ENCODE measurements at places on chromosomes 11 and 22.

DNA sequence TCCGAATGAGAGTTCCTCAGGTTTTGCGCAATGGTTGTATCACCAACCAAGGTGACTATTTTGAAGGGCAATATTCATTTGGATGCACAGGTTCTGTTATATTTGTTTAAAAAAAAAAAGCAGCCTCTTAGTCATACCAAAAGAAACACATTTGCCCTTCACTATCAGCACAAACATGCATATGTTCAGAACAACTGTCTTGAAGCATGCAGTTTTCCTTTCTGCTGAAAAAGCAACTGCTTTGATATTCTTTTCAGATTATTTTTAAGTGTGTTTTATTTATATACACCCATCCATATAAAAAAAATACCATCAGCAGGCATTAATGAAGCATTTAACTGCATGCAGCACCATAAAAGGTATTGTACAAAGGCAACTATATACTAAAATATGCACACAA lies 67.8 kb downstream of the RBFOX2 start:
- no peak for DNase-seq

GRCh38 chr11:70473873-70474690 lies 75.8 kb downstream of the CTTN start:
- DNase-seq: no peak

DNA sequence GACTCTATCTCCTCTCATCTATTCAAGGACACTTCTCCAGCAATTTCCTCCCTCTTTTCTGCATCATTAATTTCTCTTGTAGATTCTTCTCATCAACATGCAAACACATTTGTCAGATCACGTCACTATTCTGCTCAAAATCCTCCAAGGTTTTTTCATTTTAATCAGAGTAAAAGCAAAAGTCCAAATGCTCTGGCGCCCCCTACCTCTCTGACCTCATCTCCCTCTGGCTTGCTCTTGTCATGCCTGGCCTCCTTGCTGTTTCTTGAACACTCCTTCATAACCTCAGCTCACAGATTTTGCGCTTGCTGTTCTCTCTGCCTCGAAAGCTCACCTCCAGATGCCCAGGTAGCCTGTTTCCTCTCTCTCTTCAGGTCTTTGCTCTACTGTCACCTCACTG lies 22.4 kb downstream of the RTCB start:
- DNase-seq: peak; percentile 15

DNA sequence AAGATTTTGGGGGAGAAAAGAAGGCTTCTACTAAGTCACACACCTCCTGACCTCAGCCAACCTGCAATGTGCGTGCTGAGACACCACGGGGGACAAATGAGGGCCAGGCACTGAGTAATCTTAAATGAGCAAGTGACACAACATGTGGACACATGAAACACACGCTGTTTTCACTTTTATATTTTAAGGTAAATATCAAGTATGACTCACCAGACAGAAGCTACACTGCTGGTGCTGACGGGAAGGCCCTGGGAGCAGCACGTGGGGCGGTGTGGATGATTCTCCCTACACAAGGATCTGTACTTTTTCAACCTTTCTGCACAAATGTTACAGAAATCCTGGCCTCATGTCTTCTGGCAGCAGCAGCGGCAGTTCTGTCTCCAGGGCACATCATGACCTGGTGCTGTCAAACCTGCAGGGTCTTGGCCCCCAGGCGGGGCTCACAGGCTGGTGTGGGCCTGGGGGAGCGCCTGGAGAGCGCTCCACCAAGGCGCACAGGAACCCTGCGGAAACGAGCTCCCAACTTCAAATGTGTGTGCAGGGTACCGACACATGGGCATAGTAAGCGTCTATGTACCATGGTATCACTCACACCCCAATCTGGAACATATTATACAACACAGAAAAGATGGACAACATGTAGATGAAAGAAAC lies 61.7 kb downstream of the DGCR2 start:
- DNase-seq: peak; percentile 71

DNA sequence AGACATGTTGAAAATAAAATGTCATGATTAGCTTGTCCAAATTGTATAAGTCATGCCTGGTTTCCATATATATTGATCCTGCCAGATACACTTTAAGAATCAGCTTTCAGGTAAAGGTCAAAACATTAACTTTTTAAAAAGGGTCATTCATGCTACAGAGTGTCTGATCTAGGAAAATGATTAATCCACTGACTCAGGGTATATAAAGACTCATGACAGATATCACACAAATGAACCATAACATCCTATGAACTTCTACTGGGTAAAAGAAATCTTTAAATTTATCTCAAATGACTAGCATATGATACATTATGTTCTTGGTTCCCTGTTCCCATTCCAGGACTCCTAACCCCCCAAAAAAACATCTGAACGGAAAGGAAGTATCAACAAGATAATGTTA lies 11.7 kb downstream of the MRTFA start:
- DNase-seq: no peak

DNA sequence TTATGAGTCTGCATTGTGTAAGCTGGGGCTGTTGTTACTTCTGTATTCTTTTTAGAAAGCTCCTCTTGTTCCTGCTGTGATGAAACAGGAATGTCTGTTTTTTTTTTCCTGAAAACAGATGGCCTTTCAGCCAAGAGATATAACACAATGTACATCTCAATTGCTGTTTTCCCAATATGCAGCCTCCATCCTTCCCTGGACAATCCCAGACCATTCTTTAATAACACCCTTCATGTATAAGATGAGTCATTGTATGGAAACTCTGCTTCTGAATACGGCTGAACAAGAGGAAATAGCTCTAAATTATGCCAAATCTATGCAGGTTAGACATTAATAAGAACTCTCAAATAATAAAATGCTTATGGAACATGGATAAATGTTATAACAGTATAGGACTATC lies 60.2 kb upstream of the LRRC4C start:
- no peak for DNase-seq

- peak; percentile 49 for DNase-seq
Observed at GRCh38 chr22:44753189-44754042, 1.0 kb downstream of the ARHGAP8 start.

DNA sequence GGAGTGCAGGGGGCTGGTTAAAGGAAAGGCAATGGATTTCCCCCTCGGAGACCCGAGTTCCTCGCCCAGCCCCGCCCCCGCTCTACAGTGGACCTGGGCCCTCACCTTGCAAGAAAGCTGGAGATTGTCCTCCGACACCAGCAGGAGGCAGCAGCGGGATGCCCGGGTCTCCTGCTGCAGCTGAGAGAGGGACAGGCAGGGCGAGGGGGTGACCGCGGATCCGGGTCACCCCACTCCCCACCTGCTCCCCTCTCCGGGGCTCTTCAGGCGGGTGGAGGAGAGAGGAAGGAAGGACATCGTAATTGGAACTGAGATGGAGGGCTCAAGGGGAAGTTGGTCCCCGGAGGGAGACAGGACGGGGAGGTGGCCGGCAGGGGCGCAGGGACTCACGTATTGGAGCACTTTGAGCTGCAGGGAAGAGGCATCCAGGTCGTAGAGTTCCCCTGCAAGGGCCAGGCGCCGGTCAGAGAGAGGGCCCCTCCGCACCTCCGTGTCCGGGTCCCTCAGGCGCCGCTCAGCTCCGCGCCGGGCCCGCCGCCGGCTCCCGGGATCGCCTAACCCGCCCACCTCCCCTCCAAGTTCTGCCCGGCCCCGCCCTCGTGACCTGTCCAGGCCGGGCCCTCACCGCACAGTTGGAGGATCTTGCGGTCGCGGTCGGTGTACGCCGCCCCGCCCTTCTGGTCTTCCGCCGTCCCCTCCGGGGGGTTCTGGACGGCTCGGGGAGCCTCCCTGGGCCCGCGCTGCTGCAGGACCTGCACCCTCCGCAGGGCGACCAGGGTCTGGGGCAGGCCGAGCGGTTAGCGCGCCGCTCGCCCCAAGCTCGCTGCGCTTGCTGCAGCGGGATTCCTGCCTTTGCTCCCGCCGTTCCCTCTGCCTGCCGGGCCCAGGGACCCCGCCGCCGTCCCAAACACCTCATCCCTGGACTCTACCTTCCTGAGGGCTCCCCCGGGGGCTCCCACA lies 84.1 kb downstream of the PDE2A start:
- peak; percentile 14 for DNase-seq

- DNase-seq: peak; percentile 52
Observed at GRCh38 chr22:39251762-39252460, 7.1 kb upstream of the PDGFB start.

GRCh38 chr11:80515097-80515496 lies 1074.3 kb upstream of the TENM4 start:
- no peak for DNase-seq

DNA sequence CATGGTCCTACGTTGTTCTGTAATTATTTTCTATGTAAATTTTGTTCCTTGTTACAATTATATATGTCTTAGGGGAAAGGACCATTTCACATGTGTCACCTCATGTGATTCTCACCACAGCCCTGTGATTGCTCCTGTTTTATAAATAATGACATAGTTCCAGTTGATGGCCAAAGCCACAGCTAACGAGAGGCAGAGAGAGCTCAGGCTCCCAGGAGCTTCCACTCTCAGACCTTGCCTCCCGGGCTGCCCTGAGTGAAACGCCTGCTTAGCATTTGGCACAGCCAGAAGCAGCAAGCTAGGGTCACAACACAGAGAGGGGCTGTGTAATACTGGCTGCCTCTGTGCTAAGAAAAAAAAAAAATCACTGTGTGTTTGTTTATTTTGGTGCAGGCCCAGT lies 5.9 kb downstream of the TMEM121B start:
- no peak for DNase-seq

DNA sequence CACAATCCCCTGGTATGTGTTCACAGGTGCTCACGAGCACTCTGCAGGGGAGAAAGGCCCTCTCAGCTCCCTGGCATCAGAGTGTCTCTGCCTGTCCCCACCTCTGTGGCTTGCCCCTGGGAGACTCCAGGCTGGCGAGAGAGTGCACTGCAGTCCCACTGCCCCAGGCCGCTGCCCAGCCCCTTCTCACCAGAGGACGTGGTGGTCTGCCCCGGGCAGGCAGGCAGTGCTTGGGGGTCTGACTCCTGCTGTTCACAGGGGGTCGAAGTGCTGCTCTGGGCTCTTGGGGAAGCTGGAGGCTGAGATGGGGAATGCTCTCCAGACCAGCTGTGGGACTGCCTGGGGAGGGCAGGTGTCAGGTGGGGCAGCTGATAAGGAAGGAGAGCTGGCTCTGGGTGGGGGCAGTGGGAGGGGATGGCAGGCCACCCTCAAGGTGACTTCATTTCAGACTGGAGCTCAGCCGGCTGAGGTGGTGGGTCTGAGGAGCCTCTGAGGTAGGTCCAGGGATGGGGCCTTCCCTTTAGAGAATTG lies 151.0 kb upstream of the B3GAT1 start:
- DNase-seq: no peak

DNA sequence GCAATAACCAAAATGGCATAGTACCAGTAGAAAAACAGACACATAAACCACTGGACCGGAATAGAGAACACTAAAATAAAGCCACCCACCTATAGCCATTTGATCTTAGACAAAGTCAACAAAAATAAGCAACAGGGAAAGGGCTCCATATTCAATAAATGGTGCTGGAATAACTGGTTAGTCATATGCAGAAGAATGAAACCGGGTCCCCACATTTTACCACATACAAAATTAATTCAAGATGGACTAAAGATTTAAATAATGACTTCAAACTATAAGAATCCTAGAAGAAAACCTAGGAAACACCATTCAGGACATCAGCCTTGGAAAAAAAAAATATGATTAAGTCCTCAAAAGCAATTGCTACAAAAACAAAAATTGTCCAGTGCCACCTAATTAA lies 30.1 kb upstream of the NOX4 start:
- peak; percentile 45 for DNase-seq

DNA sequence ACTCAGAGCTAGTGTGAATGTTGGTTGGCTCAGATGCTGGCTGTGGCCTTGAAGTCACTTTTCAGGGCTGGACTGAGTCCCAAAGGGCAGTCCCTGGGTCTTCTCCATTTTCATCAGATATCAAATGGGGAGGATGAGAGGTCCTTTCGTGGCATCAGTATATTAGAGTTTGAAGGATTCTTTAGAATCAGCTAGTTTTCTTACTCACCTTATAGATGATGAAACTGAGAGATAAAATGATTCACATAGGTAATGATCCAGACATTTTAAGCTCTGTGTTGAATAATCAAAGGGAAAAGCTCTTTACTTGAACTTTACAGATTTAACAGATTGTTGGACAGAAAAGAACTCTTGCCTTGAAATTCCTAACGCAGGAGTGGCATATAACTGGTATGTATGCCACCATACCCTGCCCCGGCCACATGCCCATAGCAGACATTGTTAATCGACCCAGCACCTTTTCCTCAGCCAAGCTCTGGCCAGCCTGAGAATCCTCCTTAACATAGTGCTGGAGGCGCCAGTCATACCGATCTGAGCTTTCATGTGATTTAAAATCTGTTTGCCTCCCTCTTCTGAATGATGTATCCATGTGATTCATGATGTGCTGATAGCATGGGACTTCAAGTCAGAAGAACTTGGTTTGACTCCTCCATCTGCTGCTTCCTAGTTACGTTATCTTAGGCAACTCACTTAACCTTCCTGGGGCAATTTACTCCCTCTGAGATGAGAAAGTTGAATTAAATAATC lies 60.0 kb downstream of the BARX2 start:
- no peak for DNase-seq

GRCh38 chr22:43088627-43088983 lies 586 bp downstream of the TTLL1 start:
- no peak for DNase-seq

DNA sequence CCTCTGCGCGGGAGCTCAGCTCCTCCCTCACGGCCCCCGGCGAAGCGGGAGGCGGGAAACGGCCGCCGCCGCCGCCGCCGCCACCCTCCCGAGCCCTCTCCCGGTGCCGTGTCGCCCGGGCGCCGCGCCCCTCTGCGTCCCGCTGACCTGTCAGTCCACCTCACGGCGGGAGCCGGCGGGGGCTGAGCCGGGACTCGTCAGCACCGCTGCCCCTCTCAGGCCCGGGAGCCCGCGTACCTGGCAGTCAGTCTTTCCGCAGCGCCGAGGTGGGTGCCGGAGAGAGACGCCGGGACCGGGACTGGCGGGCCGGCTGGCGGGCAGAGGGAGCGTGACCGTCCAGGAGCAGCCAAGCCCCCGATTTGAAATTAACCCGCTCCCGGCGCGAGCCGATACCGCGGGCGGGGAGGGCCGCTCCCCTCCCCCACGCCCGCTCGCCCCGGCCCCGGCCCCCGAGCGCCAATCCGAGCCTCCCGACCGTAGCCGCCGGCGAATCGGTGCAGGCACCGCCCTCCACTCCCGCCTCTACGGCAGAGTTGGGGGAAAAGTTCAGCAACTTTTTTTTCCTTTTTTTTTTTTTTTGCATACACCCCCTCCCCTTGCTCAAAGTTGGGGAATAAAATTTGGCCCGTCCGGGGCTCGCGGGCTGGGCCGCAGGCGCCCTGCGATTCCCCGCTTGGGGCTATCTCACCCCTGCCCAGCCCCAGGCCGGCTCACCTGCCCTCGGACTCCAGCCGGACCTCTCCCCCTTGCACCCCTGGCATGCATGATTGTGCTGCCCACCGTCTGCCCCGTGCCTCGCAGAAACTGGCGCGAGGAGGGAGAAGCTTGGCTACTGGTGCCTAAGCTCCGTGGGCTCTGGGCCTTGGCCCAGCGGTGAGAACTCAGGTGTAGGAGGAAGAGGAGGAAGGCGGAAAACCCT lies 774 bp upstream of the E2F8 start:
- DNase-seq: peak; percentile 6

- no peak for DNase-seq
Observed at GRCh38 chr22:49760630-49761571, 66.8 kb downstream of the BRD1 start.
